Activated CD4-positive, alpha-beta T cell treated with anti-CD3 and anti-CD28 coated beads, Interleukin-2, amount 50 U/mL, for 48 hours (primary cell): ENCODE measurements at places on chromosomes 3 and 15.
A peak's percentile ranks its signal among the peaks of the same experiment; 100 is the strongest.

- DNase-seq = no peak
Measured at GRCh38 chr3:131772269-131773026, 262.4 kb downstream of the CPNE4 start.

- no peak for DNase-seq
Measured at GRCh38 chr3:8282541-8283165, 219.0 kb upstream of the LMCD1 start.

DNA sequence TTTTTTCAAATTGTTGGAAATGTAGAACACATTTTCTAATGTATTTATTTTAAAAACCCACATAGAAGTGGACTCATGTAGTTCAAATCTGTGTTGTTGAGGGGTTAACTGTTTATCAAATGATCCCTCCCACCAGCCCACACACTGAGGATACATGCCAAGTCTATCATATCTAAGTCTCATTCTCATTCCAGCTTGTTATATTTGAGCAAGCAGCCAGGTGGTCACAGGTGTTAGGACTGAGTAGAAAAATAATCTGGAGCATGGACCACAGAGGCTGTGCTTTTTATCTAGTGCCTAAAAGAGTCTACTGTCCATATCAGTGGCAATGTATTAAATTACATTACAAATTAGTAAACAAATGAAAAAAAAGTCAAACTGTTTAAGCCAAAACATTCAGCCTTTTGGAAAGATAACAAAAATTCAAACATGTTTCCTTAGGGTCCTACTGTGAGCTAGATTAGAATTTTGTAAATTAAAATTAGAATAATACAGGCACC, 20.7 kb upstream of the SPESP1 start:
- DNase-seq = no peak

DNA sequence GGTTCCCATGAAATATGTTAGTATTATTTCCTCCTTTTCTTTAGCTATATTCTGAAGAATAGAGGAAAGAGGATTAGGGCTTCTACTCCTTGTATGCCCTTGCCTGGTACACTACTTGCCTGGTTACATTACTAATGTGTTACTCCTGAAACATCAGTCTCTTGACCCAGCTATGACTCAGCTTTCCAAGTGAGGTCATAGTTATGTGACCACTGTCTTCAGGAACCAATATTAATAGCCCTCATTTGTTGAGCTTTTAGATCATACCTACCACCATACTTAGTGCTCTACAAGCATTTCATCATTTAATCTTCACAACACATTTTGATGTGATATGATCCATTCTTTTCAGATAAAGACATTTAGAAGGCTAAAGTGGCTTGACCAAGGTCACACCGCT, 60.3 kb downstream of the CMSS1 start:
- no peak for DNase-seq

DNA sequence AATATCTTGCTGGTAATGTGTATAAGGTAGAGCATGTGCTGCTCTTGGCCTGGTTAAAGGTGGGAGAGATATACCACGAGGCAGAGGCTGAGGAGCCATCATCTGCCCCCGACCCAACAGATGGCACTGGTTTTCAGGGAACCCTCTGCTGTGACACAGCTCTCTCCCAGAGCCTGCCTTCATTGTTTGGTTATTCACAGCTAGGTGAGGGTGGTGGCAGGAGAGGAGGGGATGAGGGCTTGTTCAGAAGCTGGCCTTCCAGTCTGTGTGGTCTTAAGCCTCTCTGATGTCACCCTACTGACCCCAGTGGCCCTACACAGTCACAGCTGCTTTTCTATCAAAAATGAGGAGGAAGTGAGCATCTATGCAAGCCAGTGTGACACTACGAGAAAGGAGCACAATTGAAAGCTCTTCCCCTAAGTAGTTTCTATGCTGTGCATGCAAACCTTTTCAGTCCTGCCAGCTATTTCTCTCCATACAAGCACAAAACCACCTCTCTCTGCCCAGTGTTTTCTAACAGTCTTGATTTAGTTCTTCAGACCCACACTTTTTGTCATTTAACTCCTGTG, 258.4 kb upstream of the AGTR1 start:
- no peak for DNase-seq

DNA sequence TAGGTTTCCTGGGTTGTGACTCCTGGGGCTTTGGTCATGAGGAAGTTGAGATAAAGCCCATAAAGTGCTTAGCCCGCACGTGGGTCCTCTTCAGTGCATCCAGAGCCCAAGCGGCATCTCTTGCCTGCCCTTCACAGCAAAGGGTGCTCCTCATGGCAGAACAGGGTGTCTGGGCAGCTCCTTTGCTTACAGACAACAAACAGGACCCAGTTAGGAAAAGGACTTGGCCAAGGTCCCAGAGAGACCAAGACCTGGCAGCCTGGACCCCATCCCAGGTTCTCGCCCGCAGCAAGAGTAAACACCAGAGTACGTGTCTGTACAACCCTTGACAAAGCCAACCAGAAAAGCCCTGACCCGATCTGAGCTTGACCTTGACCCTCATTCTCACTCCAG, 27.0 kb downstream of the ALS2CL start:
- DNase-seq = no peak

DNA sequence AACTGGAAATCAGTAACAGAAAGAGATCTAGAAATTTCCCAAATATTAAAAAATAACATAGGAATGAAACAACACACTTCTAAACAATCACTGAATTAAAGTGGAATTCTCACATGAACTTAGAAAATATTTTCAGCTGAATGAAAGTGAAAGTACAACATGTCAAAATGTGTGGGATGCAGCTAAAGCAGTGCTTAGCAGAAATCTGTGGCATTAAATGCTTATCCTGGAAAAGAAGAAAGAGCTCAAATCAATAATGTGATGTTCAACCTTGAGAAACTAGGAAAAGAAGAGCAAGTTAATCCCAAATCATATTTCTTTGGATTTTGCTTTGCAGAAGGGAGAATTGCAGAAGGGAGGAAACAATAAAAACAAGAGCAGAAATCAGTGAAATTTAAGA, 98.2 kb upstream of the NR2E3 start:
- DNase-seq = no peak

GRCh38 chr15:85534031-85534430, 153.6 kb downstream of the AKAP13 start:
- no peak for DNase-seq

- DNase-seq = no peak
Measured at GRCh38 chr3:64228110-64228509, 2.8 kb upstream of the PRICKLE2 start.

- DNase-seq = no peak
Measured at GRCh38 chr3:39136533-39137434, 16.6 kb downstream of the CSRNP1 start.

- DNase-seq = peak; percentile 27
Measured at GRCh38 chr15:40891810-40892446, 2.3 kb upstream of the VPS18 start.

DNA sequence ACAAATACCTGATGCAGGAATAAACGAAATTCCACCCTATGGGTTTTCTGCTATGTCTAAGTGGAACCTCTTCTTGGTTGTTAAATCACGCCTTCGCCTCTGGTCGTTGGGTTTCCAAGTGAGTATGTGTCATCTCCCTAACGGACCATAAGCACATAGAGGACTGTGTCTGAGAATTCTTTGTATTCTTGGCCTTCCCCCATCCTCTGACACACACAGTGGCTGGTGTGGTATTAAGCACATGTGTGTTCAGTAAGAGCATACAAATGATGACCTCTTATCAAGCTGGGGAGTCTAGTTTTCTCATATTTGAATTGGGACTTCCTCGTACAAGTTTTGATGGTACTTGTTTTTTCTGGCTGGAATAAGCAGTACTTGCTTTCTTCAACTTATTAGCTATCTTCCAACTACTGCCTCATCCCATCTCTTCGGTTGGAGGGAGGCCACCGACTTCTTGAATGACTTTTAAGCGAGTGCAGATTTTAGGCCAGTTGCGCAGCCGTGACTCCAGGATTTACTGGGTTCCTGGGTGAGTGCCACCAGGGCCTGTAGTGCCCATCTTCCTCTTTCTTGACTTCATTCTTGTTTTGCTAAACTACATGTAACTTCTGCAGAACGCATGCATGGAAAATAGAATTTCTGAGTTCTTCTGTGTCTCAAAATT, 240.2 kb downstream of the ADAMTS17 start:
- no peak for DNase-seq

GRCh38 chr3:172918165-172918564, 167.6 kb downstream of the ECT2 start:
- DNase-seq = no peak

GRCh38 chr15:67091071-67091979, 25.9 kb downstream of the SMAD3 start:
- peak; percentile 80 for DNase-seq

DNA sequence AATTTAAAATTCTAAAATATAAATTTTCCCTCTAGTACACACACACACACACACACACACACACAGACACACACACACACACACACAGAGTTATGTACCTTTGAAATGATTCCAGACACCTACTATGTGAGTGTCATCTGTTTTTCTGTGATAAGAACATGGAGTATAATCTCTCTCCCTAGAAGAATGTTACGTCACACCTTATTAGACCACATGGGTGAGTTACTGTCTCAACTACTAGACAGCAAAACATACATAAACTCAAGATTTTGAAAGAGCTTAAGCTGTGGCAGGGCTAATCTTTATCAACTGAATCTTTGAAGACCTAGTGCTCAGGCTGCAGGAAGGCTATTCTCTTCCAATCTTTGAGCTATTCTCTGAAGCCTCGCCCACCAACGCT, 385.9 kb upstream of the BCHE start:
- no peak for DNase-seq

DNA sequence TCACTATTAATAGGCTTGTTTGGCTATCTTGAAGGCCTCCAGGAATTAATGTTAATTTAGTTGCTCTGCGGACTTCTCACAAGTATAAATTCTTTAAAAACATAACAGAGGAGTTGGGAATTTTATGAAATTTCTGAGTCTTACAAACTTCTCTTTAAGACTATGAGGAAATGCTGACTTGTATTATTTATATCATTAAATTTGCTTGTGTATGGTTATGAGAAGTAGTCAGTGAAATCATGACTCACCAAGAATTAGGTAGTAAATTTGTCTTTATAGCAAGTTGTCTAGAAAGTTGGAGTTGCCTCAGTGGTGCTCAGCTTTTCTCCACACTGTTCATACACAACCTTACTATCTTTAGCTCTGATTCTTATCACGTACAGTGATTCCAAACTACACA, 26.5 kb downstream of the PHLDB2 start:
- no peak for DNase-seq

DNA sequence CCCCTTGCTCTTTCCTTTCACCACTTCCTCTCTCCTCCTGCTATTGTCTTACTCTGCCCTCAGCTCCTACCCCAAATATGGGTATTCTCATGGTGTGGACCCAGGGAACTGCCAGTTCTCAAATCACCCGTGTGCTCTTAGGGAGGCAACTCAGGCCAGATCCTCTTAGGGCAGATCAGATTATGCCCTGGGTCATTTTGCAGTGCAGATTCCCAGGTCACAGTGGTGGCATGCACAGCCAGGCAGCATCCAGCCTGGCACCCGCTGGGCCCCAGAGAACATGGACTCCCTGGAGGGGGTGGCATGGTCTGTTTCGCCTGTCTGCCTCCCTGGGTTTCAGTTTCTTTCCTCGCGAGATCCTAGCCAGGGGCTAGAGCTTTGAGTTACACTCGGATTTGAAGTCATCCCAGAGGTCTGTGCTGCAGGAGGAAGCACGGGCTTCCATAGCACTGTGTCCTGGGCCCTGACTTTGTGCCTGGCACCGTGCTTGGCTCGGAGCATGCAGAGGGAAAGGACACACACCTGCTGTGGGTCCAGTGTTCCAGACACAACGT, 96.1 kb downstream of the TOP2B start:
- no peak for DNase-seq

DNA sequence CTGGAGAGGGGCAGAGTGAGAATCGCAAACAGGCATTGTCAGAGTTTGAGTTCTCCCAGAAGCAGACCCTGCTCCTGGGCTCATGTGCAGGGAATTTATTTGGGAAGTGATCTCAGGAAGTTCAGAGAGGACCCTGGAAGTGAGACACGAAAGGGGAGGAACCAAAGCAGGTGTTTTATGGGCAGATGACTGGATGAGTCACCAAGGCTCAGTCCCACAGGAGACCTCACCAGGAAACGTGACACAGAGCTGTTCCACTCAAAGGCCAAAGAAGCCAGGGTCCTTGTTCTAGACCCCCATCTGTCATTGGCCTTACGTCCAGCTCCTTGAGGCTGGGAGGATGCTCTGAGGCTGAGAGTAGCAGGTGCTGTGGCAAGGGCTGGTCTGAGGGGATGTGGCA, 43.4 kb upstream of the SEC22A start:
- DNase-seq = no peak

DNA sequence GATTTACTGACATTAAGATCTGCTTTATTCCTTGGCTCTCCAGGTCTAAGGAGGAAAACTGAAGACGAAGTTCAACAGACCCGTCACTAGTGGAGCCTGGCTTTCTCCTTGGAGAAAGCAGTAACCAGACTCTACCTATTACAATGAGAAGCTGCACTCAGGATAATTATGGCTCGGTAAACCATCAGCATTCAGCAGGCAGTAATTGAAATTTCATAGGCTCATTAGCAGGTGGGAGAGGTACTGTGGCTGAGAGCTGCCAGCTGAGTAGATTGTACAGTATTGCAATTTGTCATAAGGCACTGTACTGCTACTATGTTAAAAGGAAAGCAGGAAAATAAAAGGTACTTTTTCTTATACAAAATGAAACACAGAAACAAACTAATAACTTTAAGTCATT, 51.2 kb downstream of the CHAC1 start:
- no peak for DNase-seq

DNA sequence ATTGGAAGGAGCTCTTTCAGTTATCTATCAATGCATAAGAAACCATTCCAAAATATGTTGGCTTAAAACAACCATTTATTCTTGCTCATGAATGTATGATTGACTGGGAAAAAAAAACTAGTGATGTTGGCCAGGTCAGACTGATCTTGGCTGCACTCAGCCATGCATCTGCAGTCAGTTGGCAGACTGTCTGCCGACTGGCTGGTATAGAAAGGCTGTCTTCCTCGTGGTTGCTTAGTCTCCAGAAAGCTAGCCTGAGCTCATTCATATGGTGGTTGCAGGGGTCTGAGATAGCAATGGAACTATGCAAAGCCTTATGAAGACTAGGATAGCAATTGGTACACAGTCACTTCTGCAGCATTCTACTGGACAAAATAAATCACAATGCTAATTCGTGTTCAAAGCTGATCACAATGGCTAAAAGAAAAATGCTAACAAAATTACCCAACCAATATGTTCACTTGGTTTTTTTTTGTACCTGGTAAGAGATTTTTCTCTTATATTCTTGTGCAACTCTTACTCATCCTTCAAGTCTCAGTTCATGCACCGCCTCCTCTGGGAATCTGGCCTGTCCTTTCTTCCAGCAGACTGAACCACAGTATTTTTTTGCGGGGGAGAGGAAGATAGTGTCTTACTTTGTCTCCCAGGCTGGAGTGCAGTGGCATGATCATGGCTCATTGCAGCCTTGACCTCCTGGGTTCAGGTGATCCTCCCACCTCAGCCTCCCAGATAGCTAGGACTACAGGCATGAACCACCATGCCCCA, 126.8 kb downstream of the KCNAB1 start:
- DNase-seq = no peak

DNA sequence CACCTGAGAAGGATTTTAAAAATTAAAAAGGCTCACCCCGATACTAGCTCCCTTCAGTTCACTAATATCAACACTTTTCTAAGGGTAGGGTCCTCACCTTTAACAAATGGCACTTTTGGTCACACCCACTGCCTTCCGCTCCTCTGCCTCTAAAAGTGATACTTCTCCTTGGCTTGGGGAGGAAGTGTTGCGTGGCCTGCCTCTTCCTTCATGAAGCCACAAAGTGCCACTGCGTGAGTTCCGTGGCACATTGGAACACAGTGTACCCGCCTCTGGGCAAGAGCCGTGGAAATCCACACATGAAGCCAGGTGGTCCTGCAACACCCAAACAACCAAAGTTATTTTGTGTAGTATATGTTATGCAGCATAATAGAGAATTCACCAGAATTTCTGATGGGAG, 3.9 kb downstream of the B4GALT4 start:
- DNase-seq = no peak
